ENCODE measurements at places on chromosomes 7 and 10.

DNA sequence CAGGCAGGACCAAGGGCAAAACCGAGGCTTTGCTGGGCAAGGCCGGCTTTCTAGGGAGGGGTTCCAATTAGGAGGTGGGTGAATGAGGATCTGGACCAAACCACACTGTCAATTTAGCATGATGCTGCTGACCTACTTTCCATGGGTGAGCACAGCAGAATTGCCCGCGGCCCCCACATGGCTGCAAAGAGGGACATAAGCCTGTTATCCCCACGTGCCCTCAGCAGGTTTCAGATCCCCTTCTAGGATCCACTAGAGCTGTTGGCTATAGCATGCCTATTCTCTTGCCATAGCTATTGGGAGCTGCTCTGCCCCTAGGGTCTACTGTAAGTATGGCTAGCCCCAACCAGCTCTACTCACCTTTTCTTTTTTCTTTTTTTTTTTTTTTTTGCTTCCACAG lies 102.8 kb downstream of the COL13A1 start:
- no peak for DNase-seq

- DNase-seq: no peak
These were observed 8.1 kb upstream of the TMEM72 start for GRCh38 chr10:44902941-44903545.

GRCh38 chr7:156566812-156567549 lies 73.6 kb upstream of the RNF32 start:
- no peak for DNase-seq

DNA sequence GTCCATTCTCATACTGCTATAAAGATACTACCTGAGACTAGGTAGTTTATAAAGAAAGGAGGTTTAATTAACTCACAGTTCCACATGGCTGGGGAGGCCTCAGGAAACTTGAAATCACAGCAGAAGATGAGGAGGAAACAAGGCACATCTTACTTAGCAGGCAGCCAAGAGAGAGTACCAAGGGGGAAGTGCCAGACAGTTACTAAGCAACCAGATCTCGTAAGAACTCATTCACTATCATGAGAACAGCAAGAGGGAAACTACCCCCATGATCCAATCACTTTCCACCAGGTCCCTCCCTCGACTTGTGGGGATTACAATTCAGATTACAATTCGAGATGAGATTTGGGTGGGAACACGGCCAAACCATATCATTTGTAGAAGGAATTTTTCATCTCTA lies 36.3 kb downstream of the NHLRC2 start:
- DNase-seq: no peak

- no peak for DNase-seq
These were observed 118.8 kb downstream of the SKIDA1 start for GRCh38 chr10:21406595-21407193.

DNA sequence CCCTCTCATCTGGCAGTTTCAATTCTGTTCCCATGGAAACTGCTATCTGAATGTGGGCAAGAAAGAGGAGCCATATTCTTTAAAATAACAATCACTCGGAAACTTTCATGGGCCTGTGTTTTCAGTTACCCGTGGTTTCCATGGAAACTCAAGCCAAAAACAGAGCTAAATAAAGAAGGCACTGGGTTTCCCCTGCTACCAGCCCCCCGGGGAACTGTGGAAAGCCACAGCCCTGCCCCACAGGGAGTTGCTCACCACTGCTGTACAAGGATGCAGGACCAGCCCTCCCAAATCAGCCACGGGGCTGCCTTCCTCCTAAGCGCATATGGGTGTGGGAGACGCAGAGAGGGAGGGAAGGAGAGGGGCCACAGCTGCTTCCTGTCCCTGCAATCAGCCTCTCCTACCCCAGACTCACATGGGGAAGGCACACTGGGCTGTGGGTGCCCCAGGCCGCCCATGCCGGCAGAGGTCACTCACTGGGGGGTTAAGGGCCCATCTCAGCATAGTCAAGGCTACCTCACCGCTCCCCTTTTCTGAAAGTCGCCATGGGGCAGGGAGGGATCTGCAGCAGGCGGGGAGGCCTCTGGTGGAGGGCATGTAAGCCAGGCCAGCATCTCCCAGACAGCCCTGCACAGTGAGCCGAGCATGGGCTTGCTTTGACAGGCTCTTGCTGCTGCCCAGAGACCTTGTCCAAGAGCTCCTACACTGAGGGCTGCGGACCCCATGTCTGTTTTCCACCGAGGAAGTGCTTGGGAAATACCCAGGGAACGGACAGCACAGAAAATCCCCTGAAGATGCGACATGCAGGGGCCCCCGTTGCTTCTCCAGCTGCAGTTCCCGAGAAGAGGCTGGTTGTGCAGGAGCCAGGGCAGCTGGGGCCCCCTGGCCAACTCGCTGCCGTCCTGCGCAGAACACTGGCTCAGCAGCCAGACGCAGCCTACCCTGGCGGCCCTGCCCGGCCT lies 157.3 kb upstream of the PPP2R2D start:
- no peak for DNase-seq

DNA sequence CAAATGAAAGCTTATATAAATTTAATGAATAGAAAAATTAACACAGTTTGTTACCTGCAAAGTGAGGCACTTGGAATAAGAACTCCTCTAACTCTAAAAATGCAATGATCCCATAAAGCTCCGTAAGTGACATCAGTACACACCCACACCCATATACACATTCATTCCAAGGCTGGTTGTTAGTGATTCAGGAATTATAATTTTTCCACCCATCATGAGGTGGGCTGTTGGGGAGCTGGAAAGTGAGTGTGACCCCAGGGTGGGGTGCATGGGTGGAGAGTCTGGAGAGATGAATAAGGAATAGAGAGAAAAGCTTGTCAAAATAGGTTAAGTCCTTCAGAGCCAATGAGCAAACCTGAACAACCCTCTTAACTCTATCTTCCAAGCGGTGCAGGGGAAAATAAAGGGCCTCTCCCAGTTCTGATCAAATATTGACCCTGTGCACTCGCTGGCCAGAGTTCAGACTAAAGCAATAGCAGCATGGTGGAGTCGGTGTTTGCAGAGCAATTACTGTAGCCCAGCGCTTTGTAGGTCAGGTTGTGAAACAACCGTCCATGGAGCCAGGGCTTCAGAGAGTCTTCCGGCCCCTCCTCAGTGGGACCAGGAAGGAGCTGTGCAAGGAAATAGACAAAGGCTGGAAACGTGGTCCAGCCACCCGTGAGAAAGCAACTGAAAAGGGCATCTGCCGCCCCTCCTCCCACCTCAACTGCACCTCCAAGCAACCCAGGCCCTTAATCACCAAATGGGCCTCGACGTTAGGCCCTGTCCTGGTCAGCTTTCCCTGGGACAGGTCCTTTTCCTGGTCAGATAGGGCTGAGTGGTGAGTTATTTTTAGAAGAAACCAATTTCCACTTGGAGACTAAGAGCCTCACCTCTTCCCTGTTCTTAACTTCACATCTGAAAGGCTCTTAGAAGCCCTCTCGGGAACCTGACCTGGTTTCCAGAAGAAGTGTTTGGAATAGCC lies 61.2 kb downstream of the SH3PXD2A start:
- DNase-seq: no peak

- no peak for DNase-seq
These were observed 382.0 kb downstream of the SFMBT2 start for GRCh38 chr10:7028809-7029166.

- DNase-seq: no peak
These were observed 152.4 kb downstream of the DGKI start for GRCh38 chr7:137694405-137694804.

DNA sequence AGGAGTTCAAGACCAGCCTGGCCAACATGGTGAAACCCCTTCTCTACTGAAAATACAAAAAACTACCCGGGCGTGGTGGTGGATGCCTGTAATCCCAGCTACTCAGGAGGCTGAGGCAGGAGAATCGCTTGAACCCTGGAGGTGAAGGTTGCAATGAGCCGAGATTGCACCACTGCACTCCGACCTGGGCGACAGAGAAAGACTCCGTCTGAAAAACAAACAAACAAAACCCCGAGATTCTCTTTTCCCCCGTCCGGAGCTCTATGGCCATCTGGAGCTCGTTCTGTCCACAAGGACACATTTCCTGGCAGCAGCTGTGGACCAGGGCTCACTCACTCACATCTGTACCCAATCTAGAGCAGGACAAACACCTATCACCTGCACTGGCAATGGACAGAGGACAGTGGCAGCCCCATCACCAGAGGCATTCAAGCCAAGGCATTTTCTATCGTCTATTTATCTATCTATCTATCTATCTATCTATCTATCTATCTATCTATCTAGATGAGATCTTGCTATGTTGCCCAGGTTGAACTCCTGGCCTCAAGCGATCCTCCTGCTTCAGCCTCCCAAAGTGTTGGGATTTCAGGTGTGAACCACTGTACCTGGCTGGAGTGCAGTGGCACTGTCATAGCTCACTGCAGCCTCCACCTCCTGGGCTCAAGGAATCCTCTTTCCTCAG lies 167.1 kb upstream of the TNRC18 start:
- DNase-seq: no peak

DNA sequence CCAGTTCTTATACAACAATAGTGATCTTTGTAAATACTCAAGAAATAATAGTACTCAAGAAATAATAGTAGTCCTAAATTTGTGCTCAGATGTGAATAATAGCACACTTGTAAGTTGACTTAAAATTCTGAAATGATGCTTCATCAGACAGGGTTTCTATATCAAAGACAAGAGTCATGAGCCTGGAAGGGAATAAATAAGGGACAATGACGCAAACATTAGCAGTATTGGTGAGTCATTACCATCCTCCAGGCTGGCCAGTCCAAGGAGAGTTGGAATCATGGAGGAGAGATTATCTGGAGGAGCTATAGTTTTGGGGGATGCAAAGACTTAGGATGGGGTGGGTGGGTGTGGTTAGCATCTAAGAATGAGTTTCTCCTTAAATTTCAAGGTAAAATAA lies 6.1 kb upstream of the SH3PXD2A start:
- DNase-seq: no peak

Measured in stimulated activated CD4-positive, alpha-beta T cell treated with anti-CD3 and anti-CD28 coated beads, Interleukin-15, amount 100 ng/mL, for 48 hours (primary cell).